Mucosa of descending colon (tissue), 3 donors: ENCODE measurements at places on chromosomes 6 and 20. TPM values are rescaled to one million over a fixed set of nuclear protein-coding genes. Genes with fewer than 3 reads are reported as not detected.

ENPP1 gene
- 12.7 TPM for total RNA-seq

SYNDIG1 gene
- 0.46 TPM for total RNA-seq

TDRD6 gene
- total RNA-seq, result 0.52 TPM

FERMT1 gene
- total RNA-seq, result 54.1 TPM

- DNase-seq, result no peak
Measured at GRCh38 chr6:156954816-156955215, 177.6 kb downstream of the ARID1B start.

- DNase-seq, result no peak
Measured at GRCh38 chr20:1177680-1178079, 7.1 kb downstream of the TMEM74B start.

GRCh38 chr6:70210462-70210861 lies 92.4 kb downstream of the COL9A1 start:
- DNase-seq, result no peak

DNA sequence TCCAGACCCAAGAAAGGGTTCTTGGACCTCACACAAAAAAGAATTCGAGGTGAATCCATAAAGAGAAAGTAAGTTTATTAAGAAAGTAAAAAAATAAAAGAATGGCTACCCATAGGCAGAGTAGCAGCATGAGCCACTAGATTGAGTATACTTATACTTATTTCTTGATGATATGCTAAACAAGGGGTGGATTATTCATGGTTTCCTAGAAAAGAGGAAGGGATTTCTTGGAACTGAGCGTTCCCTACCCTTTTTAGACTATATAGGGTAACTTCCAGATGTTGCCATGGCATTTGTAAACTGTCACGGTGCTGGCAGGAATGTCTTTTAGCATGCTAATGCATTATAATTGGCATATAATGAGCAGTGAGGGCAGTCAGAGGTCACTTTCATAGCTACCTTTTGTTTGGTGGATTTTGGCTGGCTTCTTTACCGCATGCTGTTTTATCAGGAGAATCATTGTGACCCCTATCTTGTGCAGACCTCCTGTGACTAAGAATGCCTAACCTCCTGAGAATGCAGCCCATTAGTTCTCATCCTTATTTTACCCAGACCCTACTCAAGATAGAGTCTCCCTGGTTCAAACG lies 44.3 kb downstream of the TENT5A start:
- DNase-seq, result no peak

DNA sequence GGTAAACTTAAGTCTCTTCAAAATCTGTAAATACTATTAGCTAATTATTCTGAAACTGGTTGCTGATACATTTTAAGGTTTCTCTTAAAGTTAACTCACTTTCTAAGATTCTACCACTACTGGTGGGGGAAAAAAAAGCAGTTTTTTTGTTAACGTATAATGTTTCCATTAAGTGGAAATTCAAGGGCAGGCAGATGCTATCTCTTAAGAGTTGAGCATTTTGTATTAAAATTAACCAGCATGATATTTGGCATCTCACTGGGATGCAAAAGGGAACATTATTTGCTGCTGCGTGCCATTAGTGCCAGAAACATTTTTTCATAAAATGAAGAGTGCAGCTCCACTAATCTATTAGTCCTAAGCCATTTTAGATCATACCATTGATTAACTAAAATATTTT lies 246.2 kb downstream of the PRKN start:
- no peak for DNase-seq
